ENCODE measurements at places on chromosomes 7 and 10.

- no peak for DNase-seq
These were observed 191.2 kb downstream of the MDFIC start for GRCh38 chr7:115113131-115113530.

GRCh38 chr10:50508315-50509051 lies 115.3 kb downstream of the SGMS1 start:
- peak; percentile 24 for DNase-seq

GRCh38 chr10:73494877-73495225 lies 973 bp downstream of the PPP3CB start:
- no peak for DNase-seq

GRCh38 chr10:79191951-79192676 lies 123.3 kb downstream of the ZMIZ1 start:
- no peak for DNase-seq

GRCh38 chr7:147510923-147511322 lies 1079.6 kb upstream of the C7orf33 start:
- DNase-seq = no peak

GRCh38 chr7:115297656-115298055 lies 375.8 kb downstream of the MDFIC start:
- no peak for DNase-seq

GRCh38 chr10:31118556-31118955 lies 86.9 kb upstream of the ZNF438 start:
- DNase-seq = no peak

DNA sequence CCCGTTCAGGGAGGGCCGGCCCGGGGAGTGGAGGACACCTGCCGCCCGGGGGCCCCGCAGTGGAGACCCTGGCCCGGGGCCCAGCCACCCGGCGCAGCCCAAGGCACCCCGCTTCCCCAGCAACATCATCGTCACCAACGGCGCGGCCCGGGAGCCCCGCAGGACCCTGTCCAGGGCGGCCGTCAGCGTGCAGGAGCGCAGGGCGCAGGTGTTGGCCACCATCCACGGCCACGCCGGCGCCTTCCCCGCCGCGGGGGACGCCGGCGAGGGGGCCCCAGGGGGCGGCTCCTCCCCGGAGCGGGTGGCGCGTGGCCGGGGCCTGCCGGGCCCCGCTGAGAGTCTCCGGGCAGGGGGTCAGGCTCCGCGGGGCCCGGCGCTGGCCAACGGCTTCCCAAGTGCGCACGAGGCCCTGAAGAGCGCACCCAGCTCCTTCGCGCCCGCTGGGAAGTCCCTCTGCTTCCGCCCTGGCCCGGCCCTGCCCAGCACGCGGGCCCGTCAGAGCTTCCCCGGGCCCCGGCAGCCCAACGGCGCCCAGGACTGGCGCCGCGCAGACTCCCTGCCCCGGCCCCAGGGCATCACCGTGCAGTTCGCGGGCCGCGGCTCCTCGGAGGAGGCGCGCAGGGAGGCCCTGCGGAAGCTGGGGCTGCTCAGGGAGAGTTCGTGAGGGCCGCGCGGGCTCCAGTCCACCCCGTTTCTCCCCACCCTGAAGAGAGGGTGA lies 46.7 kb downstream of the PROSER2 start:
- no peak for DNase-seq

DNA sequence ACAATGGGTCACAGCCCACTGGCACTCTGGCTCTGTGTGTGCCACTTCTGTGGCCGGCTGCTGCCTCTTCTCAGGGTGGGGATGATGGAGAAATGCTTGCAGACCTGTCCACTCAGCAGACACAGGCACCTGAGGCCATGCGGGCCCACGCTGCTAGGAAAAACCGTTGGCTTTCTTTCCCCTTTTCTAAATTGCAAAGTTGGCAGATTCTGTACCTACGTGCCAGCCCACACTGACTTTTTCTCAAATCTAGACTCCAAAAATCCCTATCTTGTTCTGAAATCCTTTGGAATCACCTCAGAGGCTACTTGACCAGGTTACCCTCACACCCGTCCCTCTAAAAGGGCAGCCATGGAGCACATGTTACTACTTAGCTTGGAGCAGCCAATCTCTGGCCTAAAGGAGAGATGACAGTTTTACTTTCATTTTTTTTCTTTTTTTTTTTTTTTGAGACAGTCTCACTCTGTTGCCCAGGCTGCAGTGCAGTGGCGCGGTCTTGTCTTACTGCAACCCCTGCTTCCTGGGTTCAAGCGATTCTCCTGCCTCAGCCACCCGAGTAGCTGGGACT lies 99.4 kb downstream of the RNF216 start:
- DNase-seq = no peak

- DNase-seq = no peak
These were observed 51.2 kb downstream of the SP8 start for GRCh38 chr7:20735346-20736065.

DNA sequence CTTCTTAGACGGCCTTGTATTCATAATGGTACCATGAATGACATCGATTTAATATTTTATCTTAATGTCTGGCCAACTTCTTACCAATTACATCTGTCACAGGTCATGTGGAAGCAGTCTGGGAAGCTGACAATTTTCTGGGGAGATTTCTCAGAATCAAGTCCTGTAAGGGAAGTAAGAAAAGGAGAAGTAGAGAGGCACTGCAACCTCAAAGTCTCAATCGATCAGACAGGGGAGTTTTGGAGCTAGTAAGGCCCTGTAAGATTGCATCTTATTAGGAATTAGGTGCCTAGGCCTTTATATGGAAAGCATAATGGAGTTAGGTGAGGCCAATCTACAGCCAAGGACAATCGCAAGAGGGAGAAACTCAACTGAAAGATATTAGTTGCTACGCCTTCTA lies 694.6 kb upstream of the SORCS1 start:
- DNase-seq = no peak
